ENCODE measurements at places on chromosomes 1 and 21.
A peak's percentile ranks its signal among the peaks of the same experiment; 100 is the strongest.

DNA sequence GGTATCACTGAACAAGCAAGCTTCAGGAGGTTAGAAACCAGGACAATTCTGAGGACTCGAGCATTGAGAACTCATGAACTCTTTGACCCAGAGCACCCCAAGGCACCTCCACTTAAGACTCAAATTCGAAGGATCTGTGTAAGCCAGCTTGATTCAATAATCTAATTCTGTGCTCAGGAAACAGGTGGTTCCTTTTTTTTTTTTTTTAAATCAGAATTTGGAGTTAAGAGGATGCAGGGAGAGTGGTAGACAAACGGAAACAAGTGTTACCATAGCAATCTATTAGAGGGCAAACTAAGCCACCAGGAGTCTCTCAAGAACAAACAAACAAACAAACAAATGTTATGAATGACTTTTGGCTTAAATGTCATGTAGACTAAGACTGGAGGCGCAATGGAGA, 53.8 kb upstream of the DPH5 start:
- no peak for DNase-seq

DNA sequence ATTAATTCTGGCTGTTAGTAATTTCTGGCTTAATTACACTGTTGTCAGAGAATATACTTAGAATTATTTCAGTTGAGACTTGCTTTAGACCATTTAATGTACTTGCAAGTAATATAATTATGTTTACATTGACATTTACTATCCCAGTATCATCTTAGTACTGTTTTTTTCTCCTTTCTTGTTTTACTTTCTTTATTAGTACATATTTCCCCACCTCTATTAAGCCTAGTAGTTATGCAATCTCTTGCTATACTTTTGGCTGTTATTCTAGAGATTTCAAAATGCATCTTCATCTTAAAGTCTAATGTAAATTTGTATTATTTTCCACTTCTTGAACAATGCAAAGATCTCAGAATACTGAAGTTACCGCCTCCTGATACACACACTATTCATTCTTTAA, 24.4 kb downstream of the BRWD1 start:
- no peak for DNase-seq

- no peak for DNase-seq
These were observed 15.4 kb downstream of the COL16A1 start for GRCh38 chr1:31688233-31688918.

GRCh38 chr1:30840904-30841598, 67.5 kb downstream of the SDC3 start:
- peak; percentile 63 for DNase-seq

- DNase-seq, result no peak
These were observed 1150.9 kb downstream of the MRPL39 start for GRCh38 chr21:24456358-24456757.

- no peak for DNase-seq
These were observed 128.1 kb downstream of the PLXNA2 start for GRCh38 chr1:208115924-208116640.

GRCh38 chr1:15155888-15156741, 2.6 kb downstream of the TMEM51 start:
- no peak for DNase-seq

All from DMS79 treated with DMSO at 0.1 percent for 48 hours (cell line).